ENCODE measurements at places on chromosomes 13 and 19. TPM values are rescaled to one million over a fixed set of nuclear protein-coding genes. Genes with fewer than 3 reads are reported as not detected.

- no peak for DNase-seq
These were observed 107.5 kb downstream of the PCDH17 start for GRCh38 chr13:57739089-57739488.

SPTBN4 gene
- total RNA-seq, result 27.5 TPM

DNA sequence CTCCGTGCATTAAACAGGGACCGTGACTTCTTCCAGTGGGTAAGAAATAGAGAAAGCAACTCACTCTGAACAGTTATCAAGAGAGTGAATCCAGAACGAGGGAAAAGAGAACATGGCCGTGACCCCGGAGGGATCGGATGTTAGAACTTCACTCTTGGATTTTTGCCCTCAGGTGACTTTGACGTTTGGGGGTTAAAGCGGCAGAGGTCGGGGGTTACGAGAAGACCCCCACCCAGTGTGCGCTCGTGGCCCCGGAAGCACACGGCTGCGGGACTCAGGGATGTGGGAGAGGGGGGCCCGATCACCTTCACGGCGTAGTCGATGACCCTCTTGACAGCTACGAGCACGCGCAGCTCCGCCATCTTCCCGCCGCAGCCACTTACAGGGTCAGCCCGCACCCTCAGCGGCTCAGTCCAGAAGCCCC lies at the start of gene ETFB:
Gene ETFB (minus strand): TSS at position 424 of the 424 bp plus-strand sequence. CDS start 62 bp downstream, at position 362.
- no peak for DNase-seq

CD22 gene
- not detected for total RNA-seq

DNA sequence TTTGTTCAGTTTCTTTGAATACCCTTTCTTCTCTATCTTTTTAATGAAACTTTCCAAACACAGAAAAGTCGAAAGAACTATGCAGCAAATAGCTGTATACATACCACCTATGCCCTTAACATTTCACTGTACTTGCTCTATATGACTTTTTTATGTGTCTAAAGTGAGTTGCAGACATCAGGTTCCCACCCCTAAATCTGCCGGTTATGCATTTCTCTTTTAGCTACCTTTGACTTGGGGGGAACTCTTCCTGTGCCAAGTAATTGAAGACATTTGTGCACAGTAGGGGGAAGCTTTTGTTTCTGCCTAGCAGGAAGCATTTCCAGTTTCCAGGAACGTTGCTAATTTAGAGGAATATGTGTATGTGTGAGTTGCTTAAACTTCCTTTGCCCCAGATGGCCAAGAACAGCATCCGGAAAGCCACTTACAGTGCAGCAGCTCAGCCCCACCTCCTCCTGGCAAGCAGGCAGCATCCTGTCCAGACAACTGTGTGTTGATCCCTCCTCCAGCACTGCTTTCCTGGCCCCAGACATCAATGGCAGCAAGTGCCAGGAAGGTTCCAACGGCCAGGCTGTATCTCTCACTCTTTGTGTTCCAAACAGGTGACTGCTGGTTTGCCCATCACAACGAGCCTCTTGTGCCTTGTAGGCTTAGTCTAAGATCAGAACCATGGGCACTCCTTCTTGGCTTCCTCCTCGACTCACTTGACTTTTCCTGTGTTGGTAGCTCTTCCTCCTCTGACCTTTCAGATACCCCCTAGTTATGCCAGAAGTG lies 14.7 kb upstream of the GRAMD1A start:
- no peak for DNase-seq

CLC gene
- total RNA-seq, result not detected

Measured in occipital lobe (tissue), 3 donors.